Lower lobe of right lung (tissue), 2 donors: ENCODE measurements at places on chromosomes 6 and 20.
A peak's percentile ranks its signal among the peaks of the same experiment; 100 is the strongest.

- peaks cover 54% of the 10 kb centered on the region for H3K4me1 ChIP-seq
- DNase-seq: no peak
- H3K4me3 ChIP-seq: peak overlapping the region; percentile 99
These were observed 2.5 kb downstream of the RREB1 start for GRCh38 chr6:7110092-7110792.

GRCh38 chr6:56520218-56520617 is 122.5 kb downstream of the DST start:
- H3K4me1 ChIP-seq: peaks cover 35% of the 10 kb centered on the region
- H3K27me3 ChIP-seq: no peaks in the 10 kb centered on the region
- H3K4me3 ChIP-seq: no peak overlapping the region
- DNase-seq: no peak
- H3K36me3 ChIP-seq: peaks cover 34% of the 10 kb centered on the region

- H3K4me3 ChIP-seq: no peak overlapping the region
- H3K4me1 ChIP-seq: no peaks in the 10 kb centered on the region
- H3K27me3 ChIP-seq: no peaks in the 10 kb centered on the region
- H3K27ac ChIP-seq: no peak overlapping the region
- peaks cover 67% of the 10 kb centered on the region for H3K36me3 ChIP-seq
These were observed 47.6 kb upstream of the SIM1 start for GRCh38 chr6:100512203-100512862.

GRCh38 chr20:3247638-3248037 is 8.6 kb upstream of the SLC4A11 start:
- H3K27me3 ChIP-seq: peaks cover 9% of the 10 kb centered on the region
- H3K36me3 ChIP-seq: peaks cover 20% of the 10 kb centered on the region
- no peak overlapping the region for H3K4me3 ChIP-seq
- H3K4me1 ChIP-seq: peaks cover 10% of the 10 kb centered on the region
- DNase-seq: no peak
- no peak overlapping the region for H3K27ac ChIP-seq

GRCh38 chr6:34157236-34157830 is 11.4 kb upstream of the GRM4 start:
- no peak for DNase-seq
- peaks cover 11% of the 10 kb centered on the region for H3K4me1 ChIP-seq
- no peaks in the 10 kb centered on the region for H3K36me3 ChIP-seq
- peaks cover 27% of the 10 kb centered on the region for H3K27me3 ChIP-seq
- no peak overlapping the region for H3K27ac ChIP-seq
- no peak overlapping the region for H3K4me3 ChIP-seq

DNA sequence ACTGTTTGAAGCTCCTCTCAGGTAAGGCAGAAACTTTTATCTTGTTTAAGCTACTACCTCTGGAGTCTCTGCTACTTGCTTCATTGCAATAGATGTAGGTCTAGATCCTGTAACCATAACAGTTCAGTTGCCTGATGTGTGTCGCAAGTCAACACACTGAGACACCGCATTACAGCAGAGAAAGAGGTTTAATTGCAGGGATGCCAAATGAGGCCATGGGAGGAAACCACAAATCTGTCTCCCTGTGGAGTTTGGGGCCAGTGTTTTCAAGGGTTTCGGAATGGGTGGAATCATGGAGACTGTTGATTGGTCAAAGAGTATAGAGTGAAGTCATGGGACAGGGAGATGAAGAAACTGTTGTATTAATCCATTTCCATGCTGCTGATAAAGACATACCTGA is 57.1 kb upstream of the RBM24 start:
- H3K4me1 ChIP-seq: no peaks in the 10 kb centered on the region
- no peaks in the 10 kb centered on the region for H3K27me3 ChIP-seq
- H3K36me3 ChIP-seq: no peaks in the 10 kb centered on the region

GRCh38 chr6:7786214-7786661 is 60.3 kb downstream of the BMP6 start:
- no peak for DNase-seq
- H3K4me3 ChIP-seq: no peak overlapping the region
- no peaks in the 10 kb centered on the region for H3K36me3 ChIP-seq
- no peaks in the 10 kb centered on the region for H3K27me3 ChIP-seq

DNA sequence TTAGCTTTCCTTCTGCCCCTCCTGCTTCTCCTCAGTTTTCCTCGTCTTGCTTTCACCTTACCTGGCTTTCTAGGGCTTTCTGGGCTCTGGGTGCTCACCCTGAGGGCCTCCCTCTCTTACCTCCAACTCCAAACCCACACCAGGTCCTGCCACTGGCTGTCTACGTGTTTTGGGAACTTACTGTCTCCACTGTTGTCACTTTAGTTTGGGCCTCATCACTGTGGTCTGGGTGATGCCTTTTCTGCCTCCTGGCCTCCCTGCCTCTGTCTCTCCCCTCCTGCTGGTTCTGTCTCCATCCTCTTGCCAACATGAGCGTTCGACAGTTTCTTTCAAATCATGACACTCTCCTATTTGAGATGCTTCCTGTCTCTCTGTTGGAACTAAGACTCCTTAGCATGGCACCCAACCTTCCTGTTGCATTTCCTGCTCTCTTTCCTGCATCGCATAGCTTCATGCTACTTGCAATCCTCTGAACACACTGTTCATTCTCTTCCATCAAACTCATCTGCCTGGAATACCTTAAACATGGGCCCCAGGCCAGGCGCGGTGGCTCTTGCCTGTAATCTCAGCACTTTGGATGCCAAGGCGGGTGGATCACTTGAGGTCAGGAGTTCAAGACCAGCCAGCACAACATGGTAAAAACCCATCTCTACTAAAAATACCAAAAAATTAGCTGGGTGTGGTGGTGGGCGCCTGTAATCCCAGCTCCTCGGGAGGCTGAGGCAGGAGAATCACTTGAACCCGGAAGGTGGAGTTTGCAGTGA is 5.5 kb downstream of the CD40 start:
- H3K27me3 ChIP-seq: no peaks in the 10 kb centered on the region
- H3K36me3 ChIP-seq: peaks cover 51% of the 10 kb centered on the region
- no peak overlapping the region for H3K4me3 ChIP-seq

GRCh38 chr6:80098392-80098791 is 8.1 kb upstream of the BCKDHB start:
- no peaks in the 10 kb centered on the region for H3K27me3 ChIP-seq
- H3K4me3 ChIP-seq: no peak overlapping the region
- no peaks in the 10 kb centered on the region for H3K4me1 ChIP-seq
- no peak for DNase-seq

DNA sequence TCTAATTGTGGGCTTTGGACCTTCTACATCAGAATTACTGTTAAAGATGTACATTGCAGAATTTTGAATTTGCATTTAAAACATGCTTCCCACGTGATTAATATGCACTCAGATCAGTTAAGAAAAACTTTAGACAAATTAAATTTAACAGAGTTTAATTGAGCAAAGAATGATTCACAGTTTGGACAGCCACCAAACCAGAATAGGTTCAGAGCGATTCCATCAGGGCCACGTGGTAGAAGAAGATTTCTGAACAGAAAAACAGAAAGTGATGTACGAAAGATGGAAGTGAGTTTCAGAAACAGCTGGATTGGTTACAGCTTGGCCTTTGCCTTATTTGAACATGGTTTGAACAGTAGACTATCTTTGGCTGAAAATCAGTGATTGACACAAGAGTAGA is 704.2 kb upstream of the MAP3K7 start:
- DNase-seq: no peak
- H3K27ac ChIP-seq: no peak overlapping the region
- H3K4me1 ChIP-seq: no peaks in the 10 kb centered on the region
- H3K36me3 ChIP-seq: no peaks in the 10 kb centered on the region

GRCh38 chr6:47737406-47737805 is 39.0 kb downstream of the ADGRF4 start:
- no peak overlapping the region for H3K27ac ChIP-seq
- no peaks in the 10 kb centered on the region for H3K4me1 ChIP-seq
- H3K4me3 ChIP-seq: no peak overlapping the region
- DNase-seq: no peak

GRCh38 chr6:145811741-145812140 is 2.9 kb downstream of the FBXO30 start:
- no peaks in the 10 kb centered on the region for H3K27me3 ChIP-seq
- H3K4me1 ChIP-seq: peaks cover 52% of the 10 kb centered on the region
- H3K36me3 ChIP-seq: no peaks in the 10 kb centered on the region
- H3K4me3 ChIP-seq: no peak overlapping the region
- no peak overlapping the region for H3K27ac ChIP-seq

DNA sequence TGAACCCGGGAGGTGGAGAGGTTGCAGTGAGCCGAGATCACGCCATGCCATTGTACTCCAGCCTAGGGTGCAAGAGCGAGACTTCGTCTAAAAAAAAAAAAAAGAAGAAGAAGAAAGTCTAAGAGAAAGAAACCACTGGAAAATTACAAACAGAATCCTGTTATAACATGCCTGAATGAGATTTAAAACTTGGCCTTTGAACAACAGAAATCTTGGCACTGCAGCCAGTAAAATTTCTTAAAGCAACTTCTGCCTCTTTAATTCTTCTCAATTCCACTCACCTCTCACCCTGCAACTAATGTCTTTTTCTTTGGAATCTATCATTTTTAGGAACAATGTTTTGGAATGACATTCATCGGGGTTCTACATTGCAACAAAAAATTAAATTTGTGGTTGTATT is 26.3 kb downstream of the PM20D2 start:
- no peaks in the 10 kb centered on the region for H3K36me3 ChIP-seq
- no peaks in the 10 kb centered on the region for H3K4me1 ChIP-seq
- no peak for DNase-seq
- no peaks in the 10 kb centered on the region for H3K27me3 ChIP-seq
- no peak overlapping the region for H3K27ac ChIP-seq

GRCh38 chr6:100472674-100473073 is 8.0 kb upstream of the SIM1 start:
- no peaks in the 10 kb centered on the region for H3K4me1 ChIP-seq
- no peak overlapping the region for H3K27ac ChIP-seq
- no peak overlapping the region for H3K4me3 ChIP-seq
- no peaks in the 10 kb centered on the region for H3K36me3 ChIP-seq

DNA sequence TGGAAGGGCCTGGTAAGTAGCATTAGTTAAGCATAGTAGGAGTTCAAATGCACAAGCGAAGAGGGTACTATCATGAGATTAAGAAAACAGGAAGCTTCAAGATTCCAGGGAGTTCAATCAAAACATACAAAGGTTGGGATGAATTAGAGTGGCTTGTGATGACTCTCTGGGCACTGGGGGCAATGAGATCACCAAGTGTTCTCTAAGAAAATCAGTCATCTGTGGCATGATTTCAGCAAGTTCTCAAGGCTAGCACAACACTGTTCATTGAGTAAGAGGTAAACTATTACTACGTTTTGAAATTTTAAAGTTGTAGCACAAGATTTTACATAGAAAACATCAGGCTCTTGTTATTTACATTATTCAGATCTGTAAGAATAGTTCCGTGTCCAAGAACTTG is 139.7 kb upstream of the FLRT3 start:
- no peak overlapping the region for H3K27ac ChIP-seq
- no peak for DNase-seq
- no peaks in the 10 kb centered on the region for H3K4me1 ChIP-seq
- H3K4me3 ChIP-seq: no peak overlapping the region
- H3K36me3 ChIP-seq: no peaks in the 10 kb centered on the region

- H3K27me3 ChIP-seq: no peaks in the 10 kb centered on the region
- no peaks in the 10 kb centered on the region for H3K36me3 ChIP-seq
- H3K4me3 ChIP-seq: no peak overlapping the region
- H3K27ac ChIP-seq: no peak overlapping the region
- H3K4me1 ChIP-seq: no peaks in the 10 kb centered on the region
These were observed 23.3 kb upstream of the UST start for GRCh38 chr6:148723484-148723883.

GRCh38 chr6:4924661-4925271 is 79.1 kb downstream of the RPP40 start:
- H3K27ac ChIP-seq: no peak overlapping the region
- no peak for DNase-seq

DNA sequence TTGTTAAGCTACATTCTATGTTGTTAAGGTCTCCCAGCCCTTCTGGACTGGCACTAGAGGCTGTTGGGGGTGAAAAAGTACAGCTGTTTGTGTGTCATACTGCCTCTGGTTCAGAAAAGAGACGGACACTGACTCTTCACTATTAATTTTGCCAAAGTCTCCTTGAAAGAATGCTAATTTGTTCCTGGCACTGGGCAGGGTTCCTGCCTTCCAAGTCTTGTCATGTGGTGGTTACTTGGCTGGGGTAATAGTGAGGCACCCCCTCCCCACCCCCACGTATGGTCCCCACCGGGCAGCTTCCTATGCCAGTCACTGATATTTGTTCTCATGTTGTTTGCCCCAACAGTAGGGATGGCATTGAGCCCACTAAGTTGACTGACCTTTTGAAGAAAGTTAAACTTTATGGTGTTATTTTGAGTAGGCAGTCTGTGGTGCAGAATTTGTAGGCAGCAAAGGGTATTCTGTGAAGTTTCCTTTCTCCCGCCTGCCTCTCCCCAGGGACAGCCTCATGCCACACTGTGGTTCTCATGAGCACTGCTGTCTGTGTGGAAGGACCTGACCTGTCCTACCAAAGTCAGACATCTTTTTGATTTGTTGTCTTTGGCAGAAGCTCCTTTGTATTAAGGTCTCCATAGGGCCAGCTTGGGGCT is 8.7 kb downstream of the CDS2 start:
- H3K27me3 ChIP-seq: no peaks in the 10 kb centered on the region
- peak overlapping the region; percentile 2 for H3K27ac ChIP-seq
- DNase-seq: no peak

DNA sequence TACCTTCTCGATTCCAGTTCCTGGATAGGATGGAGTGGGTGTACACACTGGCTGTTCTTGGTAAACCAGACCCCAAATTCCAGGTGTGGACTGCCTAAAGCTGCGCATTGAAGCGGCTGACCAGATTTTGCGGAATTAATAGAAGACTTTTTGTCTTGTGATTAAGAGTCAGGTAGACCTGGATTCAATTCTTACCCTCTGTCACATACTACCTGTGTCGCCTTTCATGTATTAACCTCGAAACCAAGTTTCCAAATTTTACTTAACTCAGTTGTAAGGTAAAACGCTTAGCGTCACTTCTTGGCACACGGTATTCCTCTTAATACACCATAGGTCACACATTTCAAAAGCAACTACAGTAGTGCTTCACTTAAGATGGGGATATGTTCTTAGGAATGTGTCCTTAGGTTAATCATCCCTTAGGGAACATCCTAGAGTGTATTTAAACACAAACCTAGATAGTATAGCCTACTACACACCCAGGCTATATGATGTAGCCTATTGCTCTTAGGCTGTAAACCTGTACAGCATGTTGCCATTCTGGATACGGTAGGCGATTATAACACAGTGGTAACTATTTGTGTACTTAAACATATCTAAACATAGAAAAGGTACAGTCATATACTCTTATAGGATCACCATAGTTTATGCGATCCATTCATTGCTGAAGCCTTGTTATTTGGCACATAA is 733 bp upstream of the GOPC start:
- no peak for DNase-seq
- peak overlapping the region; percentile 89 for H3K4me3 ChIP-seq
- H3K27me3 ChIP-seq: no peaks in the 10 kb centered on the region
- no peaks in the 10 kb centered on the region for H3K36me3 ChIP-seq
- peak overlapping the region; percentile 84 for H3K27ac ChIP-seq

GRCh38 chr6:64733433-64733832 is 973.6 kb downstream of the EYS start:
- no peak overlapping the region for H3K27ac ChIP-seq
- H3K36me3 ChIP-seq: no peaks in the 10 kb centered on the region
- H3K27me3 ChIP-seq: no peaks in the 10 kb centered on the region
- H3K4me1 ChIP-seq: no peaks in the 10 kb centered on the region
- no peak overlapping the region for H3K4me3 ChIP-seq

- H3K4me1 ChIP-seq: peaks cover 51% of the 10 kb centered on the region
- peak overlapping the region; percentile 88 for H3K4me3 ChIP-seq
- peak; percentile 42 for DNase-seq
- H3K27ac ChIP-seq: peak overlapping the region; percentile 97
- no peaks in the 10 kb centered on the region for H3K36me3 ChIP-seq
- H3K27me3 ChIP-seq: no peaks in the 10 kb centered on the region
These were observed 2.6 kb downstream of the TFEB start for GRCh38 chr6:41732591-41733359.

GRCh38 chr6:18260448-18261106 is 3.8 kb downstream of the DEK start:
- H3K27ac ChIP-seq: peak overlapping the region; percentile 56
- peak; percentile 49 for DNase-seq
- peaks cover 28% of the 10 kb centered on the region for H3K36me3 ChIP-seq
- peaks cover 45% of the 10 kb centered on the region for H3K4me1 ChIP-seq
- H3K4me3 ChIP-seq: no peak overlapping the region
